Activated CD8-positive, alpha-beta memory T cell treated with anti-CD3 and anti-CD28 coated beads, Interleukin-2, amount 10 ng/mL, durations not matched to agents 7 days and 5 days (primary cell): ENCODE measurements at places on chromosomes 6 and 20. TPM values are rescaled to one million over a fixed set of nuclear protein-coding genes. Genes with fewer than 3 reads are reported as not detected.

Gene PPARD
- 18.8 TPM for total RNA-seq

Gene PPP2R5D
- total RNA-seq = 58.4 TPM

DNA sequence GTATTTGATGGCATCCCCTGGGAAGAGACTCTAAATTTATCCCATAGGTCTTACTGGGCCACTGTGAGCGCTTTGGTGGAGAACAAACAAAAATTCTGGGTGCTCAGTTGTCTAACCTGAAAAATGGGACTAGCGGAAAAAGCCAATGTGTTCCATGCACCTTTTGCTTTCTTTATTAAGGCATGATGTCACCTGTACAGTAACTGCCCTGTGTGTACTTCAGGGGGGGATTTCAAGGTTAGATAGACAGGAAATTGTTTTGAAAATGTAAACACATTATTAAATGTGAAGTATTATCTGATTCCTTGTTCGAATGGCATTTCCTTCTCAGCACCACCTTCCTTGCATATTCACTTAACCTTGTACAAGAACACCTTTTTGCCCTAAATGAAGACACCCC lies 1.2 kb upstream of the EDN1 start:
- H3K36me3 ChIP-seq = no peaks in the 10 kb centered on the region
- peaks cover 61% of the 10 kb centered on the region for H3K27me3 ChIP-seq
- no peak for DNase-seq
- no peak overlapping the region for H3K27ac ChIP-seq
- peaks cover 14% of the 10 kb centered on the region for H3K4me1 ChIP-seq

DNA sequence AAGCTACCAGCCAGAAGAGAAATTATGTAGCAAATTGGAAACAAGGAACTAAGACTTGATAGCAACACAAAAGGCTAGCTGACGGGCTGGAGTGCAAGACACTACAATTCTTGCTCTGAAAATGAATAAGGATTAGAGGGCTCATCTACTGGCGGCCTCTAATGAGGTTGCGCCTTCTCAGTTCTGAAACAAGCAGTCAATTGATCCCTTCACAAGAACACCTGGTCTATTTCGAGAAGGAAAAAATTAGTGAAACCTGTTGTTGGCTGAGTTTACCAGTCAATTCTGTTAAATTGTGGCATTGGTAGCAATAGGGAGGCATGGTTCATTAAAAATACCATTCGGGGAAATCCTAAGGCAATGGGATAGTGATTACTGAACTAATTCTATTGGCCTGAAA lies 74.8 kb upstream of the JARID2 start:
- H3K27ac ChIP-seq = no peak overlapping the region
- H3K4me1 ChIP-seq = no peaks in the 10 kb centered on the region
- H3K4me3 ChIP-seq = no peak overlapping the region
- DNase-seq = no peak
- H3K27me3 ChIP-seq = no peaks in the 10 kb centered on the region

GRCh38 chr20:33160681-33161080 lies 7.3 kb upstream of the BPIFA2 start:
- H3K4me1 ChIP-seq = no peaks in the 10 kb centered on the region
- no peak overlapping the region for H3K4me3 ChIP-seq
- no peak for DNase-seq

Gene WFDC8
- total RNA-seq = not detected

DNA sequence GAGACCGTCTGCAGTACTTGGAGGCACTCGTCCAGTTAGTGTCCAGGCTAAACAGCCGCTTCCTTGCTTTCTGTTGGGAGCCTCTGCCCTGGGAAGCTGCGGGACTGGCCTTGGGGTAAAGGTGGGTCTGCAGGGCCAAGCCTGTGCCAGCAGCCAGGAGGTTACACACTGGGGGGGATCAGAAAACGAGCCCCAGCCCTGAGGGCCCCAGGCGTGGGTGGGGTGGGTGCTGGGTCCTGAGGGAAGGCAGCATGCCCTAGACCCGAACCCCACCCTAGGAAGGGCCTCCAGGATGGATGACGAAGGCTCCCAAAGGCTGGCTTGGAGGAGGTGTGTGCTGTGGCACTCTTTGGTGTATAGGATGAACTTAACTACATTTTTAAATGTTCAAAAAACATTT lies 335.2 kb downstream of the ZFAND3 start:
- H3K27ac ChIP-seq = no peak overlapping the region
- DNase-seq = no peak
- H3K27me3 ChIP-seq = no peaks in the 10 kb centered on the region
- H3K36me3 ChIP-seq = no peaks in the 10 kb centered on the region
- no peak overlapping the region for H3K4me3 ChIP-seq
- H3K4me1 ChIP-seq = no peaks in the 10 kb centered on the region

- no peaks in the 10 kb centered on the region for H3K27me3 ChIP-seq
- H3K36me3 ChIP-seq = peaks cover 49% of the 10 kb centered on the region
- peaks cover 40% of the 10 kb centered on the region for H3K4me1 ChIP-seq
- peak overlapping the region; percentile 100 for H3K27ac ChIP-seq
Observed at GRCh38 chr6:26474439-26474881, 16.7 kb downstream of the BTN2A1 start.

DNA sequence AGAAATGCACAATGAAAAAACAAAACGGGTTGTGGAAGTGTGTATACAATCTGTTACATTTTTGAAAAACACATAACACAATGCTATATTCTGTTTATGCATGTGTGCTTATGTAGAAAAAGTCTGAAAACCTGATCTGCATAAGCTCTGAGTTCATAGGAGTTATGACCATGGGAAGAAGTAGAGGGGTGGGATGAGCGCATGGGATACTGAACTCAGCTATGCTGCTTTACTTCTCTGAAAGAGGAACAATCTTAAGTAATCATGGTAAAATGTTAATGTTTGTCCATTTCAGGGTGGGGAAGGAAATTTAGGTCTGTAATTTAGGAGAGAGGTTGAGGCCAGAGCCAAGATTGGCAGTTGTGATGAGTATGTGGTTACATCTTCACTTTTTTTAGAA lies 126.8 kb downstream of the MTHFD1L start:
- H3K4me3 ChIP-seq = no peak overlapping the region
- no peak for DNase-seq
- no peak overlapping the region for H3K27ac ChIP-seq
- peaks cover 17% of the 10 kb centered on the region for H3K4me1 ChIP-seq
